ENCODE measurements at places on chromosomes 1 and 21.

GRCh38 chr1:108643492-108644335 lies 17.2 kb downstream of the HENMT1 start:
- DNase-seq: no peak

- no peak for DNase-seq
These were observed 646.6 kb upstream of the USP24 start for GRCh38 chr1:55861676-55862340.

DNA sequence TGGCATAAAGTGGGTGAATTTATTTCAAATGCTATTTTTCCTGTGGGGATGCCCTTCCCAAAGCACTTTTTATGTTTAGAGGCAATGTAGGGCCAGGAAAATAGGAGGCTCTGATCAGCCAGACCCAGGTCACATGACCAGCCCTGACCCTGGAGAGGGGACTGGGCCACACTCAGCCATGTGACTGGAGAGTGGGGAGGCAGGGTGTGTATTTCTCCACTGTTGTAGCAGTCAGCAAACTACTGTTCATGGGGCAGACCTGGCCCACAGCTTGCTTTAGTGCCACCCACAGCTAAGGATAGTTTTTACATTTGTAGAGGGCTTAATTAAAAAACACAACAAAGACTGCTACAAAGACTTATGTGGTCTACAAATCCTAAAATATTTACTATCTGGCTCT lies 153.8 kb downstream of the ACTL8 start:
- no peak for DNase-seq

- no peak for DNase-seq
These were observed 2.5 kb downstream of the S100A11 start for GRCh38 chr1:152034324-152034653.

DNA sequence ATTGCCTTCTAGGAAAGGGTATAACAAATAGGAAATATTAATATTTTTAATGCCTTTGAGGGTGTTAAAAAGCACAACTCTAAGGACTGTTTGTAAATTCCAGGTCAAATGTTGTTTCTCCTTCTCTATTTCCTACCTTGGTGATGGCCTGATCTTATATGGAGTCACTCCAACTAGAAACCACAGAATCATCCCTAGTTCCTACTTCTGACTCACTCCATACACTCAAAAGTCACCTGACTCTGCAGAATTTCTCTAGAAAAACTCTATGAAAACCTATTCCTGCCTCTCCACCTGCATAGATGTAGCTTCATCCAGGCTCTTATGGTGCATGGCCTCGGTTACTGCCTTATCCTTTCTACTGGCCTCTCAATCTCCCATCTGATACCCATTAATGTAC lies 14.5 kb downstream of the RGS4 start:
- DNase-seq: no peak

All from islet precursor cell (in vitro differentiated cells).